ENCODE measurements at places on chromosomes 3 and 15.
A peak's percentile ranks its signal among the peaks of the same experiment; 100 is the strongest.

- DNase-seq, result peak; percentile 69
Observed at GRCh38 chr3:58414538-58415197, 19.0 kb downstream of the PDHB start.

GRCh38 chr3:36525115-36525801 lies 145.0 kb downstream of the STAC start:
- peak; percentile 9 for DNase-seq

- no peak for DNase-seq
Observed at GRCh38 chr3:22012471-22012870, 261.5 kb upstream of the ZNF385D start.

DNA sequence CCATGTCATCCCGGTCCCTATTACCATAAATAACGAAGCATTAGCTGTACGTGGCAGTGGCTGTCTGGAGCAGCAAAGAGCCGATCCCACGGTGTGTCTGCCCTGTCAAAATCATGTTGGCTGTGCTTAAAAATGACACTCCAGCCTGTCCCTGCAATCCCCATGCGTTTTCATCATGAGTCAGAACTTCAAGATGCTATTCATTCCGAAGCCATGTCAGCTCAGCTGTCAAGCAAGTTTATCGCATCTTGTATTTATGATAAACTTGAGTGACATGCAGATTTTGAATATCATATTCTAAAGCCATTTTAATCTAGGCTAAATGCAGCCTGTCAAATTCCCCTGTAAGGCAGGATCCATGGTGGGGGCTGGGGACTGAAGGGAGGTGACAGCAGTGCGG lies 152.4 kb downstream of the TJP1 start:
- no peak for DNase-seq

- DNase-seq, result no peak
Observed at GRCh38 chr3:136943436-136943835, 14.3 kb upstream of the IL20RB start.
